ENCODE measurements at places on chromosomes 12 and 14.

GRCh38 chr12:132872975-132873421 lies 14.4 kb downstream of the CHFR start:
- DNase-seq = peak; percentile 24

DNA sequence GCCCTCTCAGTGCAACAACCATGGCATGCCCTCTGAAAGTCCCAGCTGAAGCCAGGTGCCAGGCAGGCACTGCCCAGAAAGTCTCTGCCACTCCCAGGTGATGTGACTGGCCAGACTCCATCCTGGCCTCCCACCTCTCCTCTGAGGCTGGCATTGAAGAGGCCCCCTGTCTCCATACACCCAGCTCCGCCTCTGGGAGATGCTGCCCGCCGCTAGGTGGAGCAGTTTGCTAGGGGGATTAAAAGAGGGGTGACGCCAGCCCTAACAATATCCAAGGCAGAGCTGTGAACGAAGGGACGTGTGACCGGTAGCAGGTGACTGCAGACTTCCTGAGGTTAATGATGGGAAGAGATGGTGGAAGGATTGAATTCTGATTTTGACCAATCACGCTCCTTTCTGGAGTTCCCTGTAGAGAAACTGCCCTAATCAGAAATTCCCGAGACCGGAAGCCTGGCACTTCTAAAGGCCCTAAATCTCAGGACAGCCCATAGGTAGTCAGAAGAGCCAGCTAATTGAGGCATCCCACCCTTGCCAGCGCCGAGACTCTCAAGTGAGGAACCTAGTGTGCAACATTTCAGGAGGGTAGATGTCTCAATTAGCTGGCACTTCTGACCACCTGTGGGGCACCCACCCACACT lies 8.3 kb upstream of the PLEK2 start:
- peak; percentile 19 for DNase-seq

DNA sequence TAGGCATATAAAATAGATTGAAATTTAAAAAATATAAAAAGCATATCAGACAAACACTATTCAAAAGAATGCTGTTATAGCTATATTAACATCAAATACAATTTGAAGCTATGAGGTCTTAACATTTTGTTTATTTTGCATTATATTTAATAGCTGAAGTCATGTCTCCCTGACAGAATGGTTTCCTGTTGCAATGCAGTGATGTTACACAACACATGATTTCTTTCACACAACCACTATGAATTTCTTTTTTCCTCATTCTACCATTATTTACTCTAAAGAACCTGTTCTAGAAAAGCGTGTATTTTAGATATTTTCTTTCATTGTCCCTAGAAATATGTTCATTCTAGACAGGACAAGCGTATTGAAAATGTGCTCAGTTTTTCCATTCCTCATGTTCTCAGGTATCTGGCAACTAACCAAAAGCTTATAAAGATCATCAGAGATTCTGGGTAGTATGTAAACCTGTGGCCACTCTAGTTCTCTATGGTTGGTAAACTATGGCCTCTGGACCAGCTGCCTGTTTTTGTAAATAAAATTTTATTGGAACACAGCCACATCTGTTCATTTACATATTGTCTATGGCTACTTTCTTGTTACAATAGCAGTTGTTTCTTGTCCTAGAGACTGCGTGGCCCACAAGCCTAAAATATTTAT lies 183.8 kb downstream of the FOXA1 start:
- no peak for DNase-seq

GRCh38 chr12:4118017-4118510 lies 155.5 kb upstream of the CCND2 start:
- peak; percentile 47 for DNase-seq

DNA sequence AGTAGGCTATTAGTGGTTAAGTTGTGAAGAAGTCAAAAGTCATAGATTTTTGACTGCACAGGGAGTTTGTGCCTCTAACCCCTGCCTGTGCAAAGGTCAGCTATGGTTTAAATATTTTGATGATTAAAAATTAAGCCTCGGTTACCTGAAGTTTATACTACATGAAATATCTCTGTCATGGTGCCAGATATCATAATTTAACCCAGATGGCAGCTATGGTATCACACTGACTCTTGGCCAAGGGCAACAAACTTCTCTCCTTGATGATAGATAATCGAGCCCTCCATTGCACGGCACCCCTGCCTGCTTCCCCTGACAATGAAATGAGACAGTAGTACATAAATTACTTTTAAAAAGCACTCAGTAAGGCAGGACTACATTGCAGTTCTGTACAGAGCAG lies 80.8 kb downstream of the SLC35F4 start:
- no peak for DNase-seq

DNA sequence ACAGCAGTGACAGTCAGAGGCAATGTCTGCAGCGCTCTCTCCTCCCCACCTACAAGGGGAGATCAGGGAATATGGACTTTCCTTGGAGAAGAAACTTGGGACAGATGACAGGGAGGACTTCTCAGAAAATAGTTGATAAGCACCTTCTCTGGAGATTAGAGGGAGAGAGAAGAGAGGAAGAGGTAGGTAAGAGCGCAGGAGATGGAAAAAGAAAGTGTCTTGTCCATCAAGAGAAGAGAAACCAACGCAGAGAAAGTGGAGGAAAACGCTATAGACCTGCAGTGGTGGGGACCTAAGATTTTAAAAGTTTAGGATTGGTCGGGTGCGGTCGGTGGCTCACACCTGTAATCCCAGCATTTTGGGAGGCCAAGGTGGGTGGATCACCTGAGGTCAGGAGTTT lies 15.5 kb upstream of the SMUG1 start:
- DNase-seq = no peak

GRCh38 chr12:5246196-5246595 lies 185.7 kb upstream of the NTF3 start:
- DNase-seq = no peak

GRCh38 chr12:24820872-24821271 lies 128.0 kb downstream of the BCAT1 start:
- DNase-seq = no peak

GRCh38 chr12:47652521-47653234 lies 53.2 kb downstream of the RPAP3 start:
- no peak for DNase-seq

GRCh38 chr14:50677527-50678063 lies 9.5 kb upstream of the SAV1 start:
- no peak for DNase-seq

DNA sequence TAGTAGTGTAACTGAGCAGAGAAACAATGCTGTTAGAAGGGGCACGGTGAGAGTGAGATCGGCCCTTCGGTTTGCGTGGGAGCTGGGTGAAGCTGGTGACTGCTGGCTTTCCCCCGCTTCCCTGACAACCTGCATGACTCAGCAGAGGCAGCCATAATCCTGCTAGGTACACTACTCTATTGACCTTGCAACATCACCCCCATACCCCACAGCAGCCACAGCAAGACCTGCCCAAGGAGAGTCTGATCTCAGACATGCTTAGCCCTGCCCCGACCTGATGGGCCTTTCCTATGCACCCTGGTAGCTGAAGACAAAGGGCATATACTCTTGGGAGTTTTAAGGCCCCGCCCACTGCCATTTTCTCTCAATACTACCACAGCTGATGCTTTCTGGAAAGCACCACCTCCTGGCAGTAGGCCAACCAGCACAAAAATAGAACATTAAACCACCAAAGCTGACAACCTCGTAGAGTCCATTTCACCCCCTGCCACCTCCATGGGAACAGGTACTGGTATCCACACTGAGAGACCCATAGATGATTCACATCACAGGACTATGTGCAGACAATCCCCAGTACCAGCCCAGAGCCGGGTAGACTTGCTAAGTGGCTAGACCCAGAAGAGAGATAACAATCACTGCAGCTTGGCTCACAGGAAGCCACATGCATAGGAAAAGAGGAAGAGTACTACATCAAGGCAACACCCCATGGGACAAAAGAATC lies 75.9 kb upstream of the RGS6 start:
- DNase-seq = no peak

GRCh38 chr12:98714426-98714825 lies 69.3 kb downstream of the APAF1 start:
- no peak for DNase-seq
